A549 treated with Mapracorat at 1 μM for 4 hours (cell line): ENCODE measurements at places on chromosomes 7 and 10. TPM values are rescaled to one million over a fixed set of nuclear protein-coding genes. Genes with fewer than 3 reads are reported as not detected.

ATOH7 gene
- total RNA-seq = 0.12 to 0.27 TPM (median 0.17 TPM) in 4 of 5 replicates, not detected in the other

ANXA8 gene
- 29.1 to 41.8 TPM (median 35.9 TPM) in 5 replicates for total RNA-seq

DENND10 gene
- total RNA-seq = 48.9 to 59.0 TPM (median 57.9 TPM) in 5 replicates

ZCCHC24 gene
- 2.6 to 4.4 TPM (median 3.8 TPM) in 5 replicates for total RNA-seq

PRPS1L1 gene
- total RNA-seq = not detected in 5 replicates

THSD7A gene
- total RNA-seq = 1.3 to 3.0 TPM (median 2.5 TPM) in 5 replicates
